ENCODE measurements at places on chromosomes 16 and 17.

DNA sequence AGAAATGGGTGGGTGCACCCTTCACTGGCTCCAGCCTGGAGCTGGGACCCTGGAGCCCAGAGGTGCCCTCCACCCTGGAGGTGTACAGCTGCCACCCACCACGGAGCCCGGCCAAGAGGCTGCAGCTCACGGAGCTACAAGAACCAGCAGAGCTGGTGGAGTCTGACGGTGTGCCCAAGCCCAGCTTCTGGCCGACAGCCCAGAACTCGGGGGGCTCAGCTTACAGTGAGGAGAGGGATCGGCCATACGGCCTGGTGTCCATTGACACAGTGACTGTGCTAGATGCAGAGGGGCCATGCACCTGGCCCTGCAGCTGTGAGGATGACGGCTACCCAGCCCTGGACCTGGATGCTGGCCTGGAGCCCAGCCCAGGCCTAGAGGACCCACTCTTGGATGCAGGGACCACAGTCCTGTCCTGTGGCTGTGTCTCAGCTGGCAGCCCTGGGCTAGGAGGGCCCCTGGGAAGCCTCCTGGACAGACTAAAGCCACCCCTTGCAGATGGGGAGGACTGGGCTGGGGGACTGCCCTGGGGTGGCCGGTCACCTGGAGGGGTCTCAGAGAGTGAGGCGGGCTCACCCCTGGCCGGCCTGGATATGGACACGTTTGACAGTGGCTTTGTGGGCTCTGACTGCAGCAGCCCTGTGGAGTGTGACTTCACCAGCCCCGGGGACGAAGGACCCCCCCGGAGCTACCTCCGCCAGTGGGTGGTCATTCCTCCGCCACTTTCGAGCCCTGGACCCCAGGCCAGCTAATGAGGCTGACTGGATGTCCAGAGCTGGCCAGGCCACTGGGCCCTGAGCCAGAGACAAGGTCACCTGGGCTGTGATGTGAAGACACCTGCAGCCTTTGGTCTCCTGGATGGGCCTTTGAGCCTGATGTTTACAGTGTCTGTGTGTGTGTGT, 46.8 kb downstream of the IL21R start:
- H3K4me1 ChIP-seq, result peaks cover 6% of the 10 kb centered on the region
- H3K27me3 ChIP-seq, result no peaks in the 10 kb centered on the region
- no peaks in the 10 kb centered on the region for H3K36me3 ChIP-seq
- H3K4me3 ChIP-seq, result no peak overlapping the region
- no peak overlapping the region for H3K27ac ChIP-seq

DNA sequence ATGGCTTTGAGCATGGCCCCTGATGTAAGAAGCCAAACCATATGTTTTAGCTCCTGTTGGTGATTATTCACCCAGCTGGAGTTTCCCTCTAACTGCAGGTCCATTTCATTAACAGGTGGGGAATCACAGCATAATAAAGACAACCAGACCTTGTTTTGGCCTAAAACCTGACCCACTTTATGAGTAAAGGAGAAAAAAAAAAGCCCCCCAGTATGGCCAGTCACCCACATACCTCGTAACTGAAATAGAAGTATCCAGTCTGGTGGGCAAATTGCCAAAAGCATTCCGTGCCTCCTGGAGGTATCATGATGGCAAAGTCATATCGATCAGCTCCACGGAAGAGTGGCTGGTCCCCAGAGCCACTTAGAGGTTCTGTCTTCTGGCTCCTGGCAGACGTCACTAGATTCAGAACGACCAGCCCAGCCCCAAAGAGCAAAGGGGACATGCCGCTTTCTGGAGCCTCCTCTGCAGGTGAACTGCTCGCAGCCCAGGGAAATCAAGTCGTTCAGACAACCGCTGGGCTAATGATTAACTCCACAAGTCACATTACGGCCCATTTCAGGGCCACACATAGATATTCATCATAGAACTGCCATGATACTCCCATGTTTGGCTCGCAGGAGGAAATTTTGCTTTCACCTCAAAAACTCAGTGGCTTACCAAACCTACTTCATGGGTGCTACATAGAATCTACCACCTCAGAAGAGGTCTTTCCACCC, at the start of gene TMED6:
TMED6 (minus strand) TSS at position 478 of the 719 bp plus-strand sequence; CDS start at position 445, 33 bp downstream.
- H3K27ac ChIP-seq, result no peak within 1 kb of the TSS
- H3K36me3 ChIP-seq, result peaks cover 6% of the 10 kb centered on the region
- H3K4me1 ChIP-seq, result no peaks in the 10 kb centered on the region

- no peak overlapping the region for H3K4me3 ChIP-seq
- H3K27me3 ChIP-seq, result no peaks in the 10 kb centered on the region
- H3K36me3 ChIP-seq, result no peaks in the 10 kb centered on the region
- H3K4me1 ChIP-seq, result no peaks in the 10 kb centered on the region
- H3K27ac ChIP-seq, result no peak overlapping the region
- DNase-seq, result peak; percentile 74
These were observed 321.4 kb downstream of the FOXL1 start for GRCh38 chr16:86899757-86900156.

- no peak overlapping the region for H3K4me3 ChIP-seq
- H3K27ac ChIP-seq, result no peak overlapping the region
- no peak for DNase-seq
- H3K36me3 ChIP-seq, result no peaks in the 10 kb centered on the region
- H3K27me3 ChIP-seq, result no peaks in the 10 kb centered on the region
These were observed 113.2 kb downstream of the PRKCB start for GRCh38 chr16:23948949-23949411.

GRCh38 chr16:67246756-67247191, 507 bp downstream of the FHOD1 start:
- DNase-seq, result no peak
- H3K27me3 ChIP-seq, result no peaks in the 10 kb centered on the region
- peaks cover 3% of the 10 kb centered on the region for H3K36me3 ChIP-seq
- H3K4me3 ChIP-seq, result peak overlapping the region; percentile 90
